ENCODE measurements at places on chromosomes 7 and 10.
A peak's percentile ranks its signal among the peaks of the same experiment; 100 is the strongest.

- H3K27ac ChIP-seq = no peak overlapping the region
- peaks cover 17% of the 10 kb centered on the region for H3K4me1 ChIP-seq
- no peak overlapping the region for H3K4me3 ChIP-seq
- peaks cover 68% of the 10 kb centered on the region for H3K36me3 ChIP-seq
Observed at GRCh38 chr10:63214571-63214970, 81.4 kb downstream of the NRBF2 start.

- H3K4me3 ChIP-seq = peak overlapping the region; percentile 62
- no peak for DNase-seq
- no peaks in the 10 kb centered on the region for H3K27me3 ChIP-seq
- peak overlapping the region; percentile 90 for H3K27ac ChIP-seq
Observed at GRCh38 chr7:87875151-87876039, 765 bp downstream of the SLC25A40 start.

DNA sequence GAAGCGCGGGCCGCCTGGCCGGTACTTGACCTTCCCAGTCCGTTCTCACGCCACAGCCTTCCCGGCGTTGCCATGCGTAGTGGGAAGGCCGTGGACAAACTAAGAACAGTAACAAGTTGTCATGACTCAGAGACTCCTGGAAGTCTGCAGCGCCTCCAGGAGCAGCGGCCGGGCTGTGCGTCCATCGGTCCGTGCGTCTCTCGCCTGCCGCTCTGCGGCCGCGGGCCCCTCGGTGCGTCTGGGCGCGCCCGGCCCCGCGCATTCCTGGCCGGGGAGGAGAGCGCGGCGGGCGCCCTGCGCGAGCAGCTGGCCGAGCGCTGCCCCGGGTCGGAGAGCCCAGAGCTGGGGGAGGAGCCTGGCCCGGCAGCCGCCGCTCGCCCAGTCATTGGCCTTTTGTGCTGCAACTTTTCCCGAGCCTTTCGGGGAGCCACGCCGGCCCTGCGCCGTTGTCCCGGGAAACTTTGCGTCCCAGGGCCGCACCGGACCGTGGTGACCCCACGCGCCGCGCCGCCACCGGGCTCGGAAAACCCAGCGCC lies 123.7 kb downstream of the TACC2 start:
- no peaks in the 10 kb centered on the region for H3K27me3 ChIP-seq
- DNase-seq = peak; percentile 90
- no peaks in the 10 kb centered on the region for H3K36me3 ChIP-seq
- H3K4me1 ChIP-seq = peaks cover 33% of the 10 kb centered on the region

DNA sequence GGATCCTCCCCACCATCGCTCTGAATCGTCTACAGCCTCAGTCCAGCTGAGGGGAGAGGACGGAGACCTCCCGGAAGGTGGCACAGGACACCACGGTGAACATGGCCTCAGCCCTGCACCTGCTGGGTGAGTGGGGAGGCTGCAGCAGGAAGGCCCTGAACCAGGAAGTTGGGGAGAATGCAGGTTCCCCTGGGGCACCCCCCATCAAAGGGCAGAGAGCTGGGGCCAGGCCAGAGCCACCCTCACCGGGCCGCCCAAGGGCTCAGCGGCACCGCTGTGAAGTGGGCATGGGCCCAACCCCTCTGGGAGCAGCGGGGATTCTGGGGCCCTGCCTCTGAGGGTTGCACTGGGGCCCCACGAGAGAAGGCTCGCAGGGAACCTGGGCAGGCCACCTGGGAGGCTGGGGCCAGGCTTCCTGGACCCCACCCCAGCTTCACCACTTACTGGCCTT lies 98.7 kb downstream of the MICALL2 start:
- H3K36me3 ChIP-seq = no peaks in the 10 kb centered on the region
- H3K27me3 ChIP-seq = peaks cover 8% of the 10 kb centered on the region
- no peak overlapping the region for H3K4me3 ChIP-seq
- H3K27ac ChIP-seq = no peak overlapping the region
- DNase-seq = peak; percentile 34
- no peaks in the 10 kb centered on the region for H3K4me1 ChIP-seq

DNA sequence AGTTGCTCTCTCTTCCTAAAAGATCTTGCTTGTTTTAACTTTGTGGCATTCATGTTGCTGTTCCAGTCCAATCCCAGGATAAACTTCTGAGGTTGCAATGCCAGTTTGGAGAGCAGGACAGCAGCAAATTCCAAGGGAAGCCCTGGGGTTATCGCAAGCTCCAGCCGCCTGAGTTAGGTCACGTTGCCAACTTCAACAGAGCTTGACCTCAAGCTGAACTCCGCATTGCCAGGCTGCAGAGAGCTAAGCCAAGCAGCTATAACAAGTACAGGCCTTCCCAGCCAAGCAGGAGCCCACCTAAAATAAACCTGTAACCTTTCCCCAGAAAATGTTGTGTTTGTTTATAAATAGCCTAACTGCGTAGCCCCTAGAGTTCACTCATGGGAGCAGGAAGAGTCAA lies 138.9 kb upstream of the LYZL1 start:
- no peak overlapping the region for H3K27ac ChIP-seq
- H3K27me3 ChIP-seq = no peaks in the 10 kb centered on the region
- H3K4me3 ChIP-seq = no peak overlapping the region

- H3K36me3 ChIP-seq = no peaks in the 10 kb centered on the region
- DNase-seq = no peak
- no peaks in the 10 kb centered on the region for H3K27me3 ChIP-seq
- no peak overlapping the region for H3K27ac ChIP-seq
Observed at GRCh38 chr7:134313543-134313942, 3.2 kb downstream of the SLC35B4 start.

DNA sequence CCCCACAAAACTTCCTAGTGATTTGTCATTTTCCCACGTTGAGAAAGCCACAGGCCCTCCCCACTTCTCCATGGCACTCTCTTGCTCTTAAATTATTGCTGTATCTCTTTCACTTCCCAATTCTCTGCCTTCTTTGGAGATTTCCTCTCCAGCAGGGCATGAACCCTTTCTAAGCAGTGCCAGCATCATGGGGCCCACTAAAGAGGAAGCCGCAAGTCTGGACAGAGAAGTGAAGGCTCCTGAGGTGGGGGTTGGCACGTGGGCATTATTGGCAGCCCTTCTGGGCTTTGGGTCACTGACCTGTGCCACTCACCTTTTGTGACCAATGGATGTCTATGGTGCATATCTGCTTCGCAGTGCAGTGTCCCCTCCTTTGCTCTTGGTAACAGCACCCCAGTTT lies 97.7 kb upstream of the TCF7L2 start:
- no peak overlapping the region for H3K4me3 ChIP-seq
- H3K36me3 ChIP-seq = no peaks in the 10 kb centered on the region
- no peaks in the 10 kb centered on the region for H3K4me1 ChIP-seq
- H3K27me3 ChIP-seq = no peaks in the 10 kb centered on the region
- DNase-seq = no peak
- H3K27ac ChIP-seq = no peak overlapping the region

DNA sequence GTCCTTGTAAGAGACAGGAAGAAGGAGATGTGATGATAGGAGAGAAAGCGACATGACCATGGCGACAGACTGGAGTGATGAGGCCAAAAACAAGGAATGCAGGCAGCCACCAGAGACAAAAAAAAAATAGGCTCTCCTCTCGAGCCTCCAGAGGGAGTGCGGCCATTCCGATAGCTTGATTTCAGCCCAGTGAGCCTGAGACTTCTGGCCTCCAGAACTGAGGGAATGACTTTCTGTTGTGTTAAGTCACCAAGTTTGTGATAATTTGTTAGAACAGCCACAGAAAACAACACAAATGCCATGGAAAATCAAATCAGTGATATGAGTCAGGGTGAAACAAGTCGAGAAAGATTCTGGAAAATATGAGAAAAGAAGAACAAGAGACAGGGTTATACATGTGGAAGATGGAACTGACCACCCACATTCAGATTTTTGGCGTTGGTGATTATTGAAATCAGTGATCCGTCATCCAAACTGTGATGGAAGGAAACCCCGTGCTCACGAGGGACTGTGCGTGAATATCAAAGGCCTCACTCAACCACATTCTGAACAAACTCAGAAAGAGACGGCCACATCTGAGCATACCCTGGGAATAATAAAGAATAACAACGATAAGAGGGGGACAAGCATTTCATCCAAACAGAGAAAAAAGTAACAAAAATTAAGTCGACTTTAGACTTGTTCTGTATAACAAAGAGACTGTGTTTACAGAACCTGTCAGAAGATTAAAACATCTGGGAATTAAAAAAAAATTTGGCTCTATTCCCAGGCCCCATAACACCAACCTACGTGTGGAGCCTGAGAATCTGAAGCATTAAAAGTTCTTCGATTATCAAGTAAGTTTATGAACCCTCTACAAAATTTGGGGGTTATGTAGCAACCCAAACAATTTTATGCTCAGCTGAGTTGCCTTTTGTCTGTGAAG lies 72.1 kb downstream of the EEPD1 start:
- H3K4me1 ChIP-seq = no peaks in the 10 kb centered on the region
- DNase-seq = no peak
- H3K36me3 ChIP-seq = no peaks in the 10 kb centered on the region
- H3K4me3 ChIP-seq = no peak overlapping the region
- no peak overlapping the region for H3K27ac ChIP-seq

DNA sequence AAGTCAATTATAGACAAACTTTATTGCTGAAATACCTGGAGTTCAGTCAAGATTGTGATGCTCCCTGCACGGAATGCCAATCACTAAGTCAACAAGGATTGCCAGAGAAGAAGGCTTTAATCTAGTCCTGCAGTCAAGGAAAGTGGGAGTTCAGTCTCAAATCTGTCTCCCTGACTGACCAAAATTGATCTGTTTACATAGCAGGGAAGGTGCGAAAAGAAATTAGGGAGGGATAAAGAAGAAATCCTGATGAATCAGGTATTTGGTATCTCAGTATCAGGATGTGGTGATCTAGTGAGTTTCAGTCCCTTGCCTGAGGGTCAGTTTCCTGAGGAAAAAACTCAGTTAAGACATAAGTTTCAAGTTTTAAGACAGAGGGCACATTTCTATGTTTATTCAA lies 2.1 kb upstream of the AKR1D1 start:
- peak overlapping the region; percentile 27 for H3K27ac ChIP-seq
- H3K27me3 ChIP-seq = no peaks in the 10 kb centered on the region
- DNase-seq = no peak
- no peaks in the 10 kb centered on the region for H3K4me1 ChIP-seq
- H3K4me3 ChIP-seq = no peak overlapping the region
- H3K36me3 ChIP-seq = no peaks in the 10 kb centered on the region

DNA sequence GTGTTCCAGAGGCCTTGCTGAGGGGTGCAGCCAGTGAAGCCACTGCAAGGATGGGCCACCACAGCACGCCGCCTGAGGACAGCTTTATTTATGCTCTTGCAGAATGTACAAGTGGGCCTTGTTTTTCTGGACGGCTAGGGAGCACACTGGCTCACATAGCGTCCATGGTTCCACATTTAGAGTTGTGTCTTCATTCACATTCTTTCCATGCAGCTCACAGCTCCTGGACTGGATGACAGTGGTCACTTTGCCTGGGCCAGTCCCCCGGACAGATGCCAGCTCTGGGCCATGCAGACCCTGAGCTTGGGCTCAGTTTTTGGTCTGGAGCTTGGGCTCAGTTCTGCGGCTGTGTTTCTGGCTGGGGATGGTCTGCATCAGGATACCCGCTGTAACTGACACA lies 2.6 kb upstream of the C10orf71 start:
- H3K4me1 ChIP-seq = no peaks in the 10 kb centered on the region
- H3K4me3 ChIP-seq = no peak overlapping the region
- no peak for DNase-seq
- H3K27me3 ChIP-seq = peaks cover 4% of the 10 kb centered on the region

GRCh38 chr10:50469288-50469687 lies 154.5 kb downstream of the SGMS1 start:
- DNase-seq = no peak
- H3K27me3 ChIP-seq = no peaks in the 10 kb centered on the region
- H3K4me3 ChIP-seq = no peak overlapping the region
- H3K27ac ChIP-seq = no peak overlapping the region

- no peaks in the 10 kb centered on the region for H3K27me3 ChIP-seq
- no peak overlapping the region for H3K4me3 ChIP-seq
- no peaks in the 10 kb centered on the region for H3K4me1 ChIP-seq
- no peak for DNase-seq
- H3K36me3 ChIP-seq = no peaks in the 10 kb centered on the region
Observed at GRCh38 chr7:22683379-22683778, 43.6 kb upstream of the IL6 start.

- H3K4me3 ChIP-seq = no peak overlapping the region
- no peaks in the 10 kb centered on the region for H3K4me1 ChIP-seq
- DNase-seq = no peak
- peaks cover 53% of the 10 kb centered on the region for H3K36me3 ChIP-seq
- H3K27me3 ChIP-seq = no peaks in the 10 kb centered on the region
Observed at GRCh38 chr7:5200561-5201235, 10.7 kb downstream of the WIPI2 start.

- no peak for DNase-seq
- H3K36me3 ChIP-seq = no peaks in the 10 kb centered on the region
- H3K4me3 ChIP-seq = no peak overlapping the region
- no peak overlapping the region for H3K27ac ChIP-seq
- no peaks in the 10 kb centered on the region for H3K4me1 ChIP-seq
- H3K27me3 ChIP-seq = peaks cover 37% of the 10 kb centered on the region
Observed at GRCh38 chr7:50119815-50120637, 27.0 kb upstream of the ZPBP start.

GRCh38 chr10:87850742-87851205 lies 12.6 kb downstream of the KLLN start:
- no peak overlapping the region for H3K4me3 ChIP-seq
- H3K4me1 ChIP-seq = peaks cover 18% of the 10 kb centered on the region
- H3K27me3 ChIP-seq = no peaks in the 10 kb centered on the region
- no peaks in the 10 kb centered on the region for H3K36me3 ChIP-seq
- no peak for DNase-seq
- no peak overlapping the region for H3K27ac ChIP-seq

- no peak overlapping the region for H3K27ac ChIP-seq
- H3K36me3 ChIP-seq = no peaks in the 10 kb centered on the region
- H3K4me3 ChIP-seq = no peak overlapping the region
- H3K4me1 ChIP-seq = no peaks in the 10 kb centered on the region
- no peaks in the 10 kb centered on the region for H3K27me3 ChIP-seq
- DNase-seq = no peak
Observed at GRCh38 chr7:44535348-44536064, 5.6 kb downstream of the NPC1L1 start.

GRCh38 chr10:111204838-111205237 lies 128.0 kb downstream of the ADRA2A start:
- H3K36me3 ChIP-seq = no peaks in the 10 kb centered on the region
- DNase-seq = no peak
- H3K4me1 ChIP-seq = no peaks in the 10 kb centered on the region
- H3K27ac ChIP-seq = no peak overlapping the region
- H3K27me3 ChIP-seq = no peaks in the 10 kb centered on the region
- no peak overlapping the region for H3K4me3 ChIP-seq
